ENCODE measurements at places on chromosomes 5 and 9. TPM values are rescaled to one million over a fixed set of nuclear protein-coding genes. Genes with fewer than 3 reads are reported as not detected.

GRCh38 chr5:175235251-175235960, 208.6 kb downstream of the DRD1 start:
- DNase-seq: peak; percentile 57

DNA sequence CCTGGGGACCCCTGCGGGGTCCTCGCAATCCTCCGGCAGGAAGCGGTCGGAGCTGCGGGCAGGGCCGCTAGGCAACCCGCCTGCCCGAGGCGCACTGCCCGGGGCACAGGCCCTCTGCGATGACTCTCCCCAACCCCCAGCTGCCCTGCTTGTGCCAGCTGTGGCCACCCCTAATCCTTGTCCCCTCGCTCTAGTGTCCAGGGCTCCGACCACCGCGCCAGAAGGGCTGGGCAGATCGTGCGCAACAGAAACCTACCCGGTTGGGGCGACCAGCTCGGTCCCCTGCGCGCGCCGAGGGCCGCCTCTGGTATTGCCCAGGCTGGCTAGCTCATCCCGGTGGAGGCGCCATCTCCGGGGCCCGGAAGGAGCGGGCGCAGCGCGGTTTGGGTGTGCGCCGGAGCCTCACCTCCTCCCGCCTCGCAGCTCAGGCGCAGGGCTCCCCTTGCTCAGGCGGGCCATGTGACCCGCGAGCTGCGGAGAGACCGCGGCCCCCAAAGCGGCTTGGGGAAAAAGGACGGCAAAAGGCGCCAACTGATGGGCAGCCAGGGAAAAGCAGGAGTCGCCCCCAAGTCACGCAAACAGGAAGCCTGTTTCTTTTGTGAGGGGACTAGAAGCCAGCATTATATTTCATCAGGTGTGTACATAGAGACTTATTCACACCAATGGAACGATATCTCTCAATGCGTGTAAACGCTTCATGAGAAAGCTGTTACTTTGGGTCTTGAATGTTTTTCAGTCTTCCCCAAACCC, 46.8 kb upstream of the RNF20 start:
- DNase-seq: peak; percentile 80

- no peak for DNase-seq
Measured at GRCh38 chr5:135028791-135029476, 5.1 kb downstream of the PITX1 start.

DNA sequence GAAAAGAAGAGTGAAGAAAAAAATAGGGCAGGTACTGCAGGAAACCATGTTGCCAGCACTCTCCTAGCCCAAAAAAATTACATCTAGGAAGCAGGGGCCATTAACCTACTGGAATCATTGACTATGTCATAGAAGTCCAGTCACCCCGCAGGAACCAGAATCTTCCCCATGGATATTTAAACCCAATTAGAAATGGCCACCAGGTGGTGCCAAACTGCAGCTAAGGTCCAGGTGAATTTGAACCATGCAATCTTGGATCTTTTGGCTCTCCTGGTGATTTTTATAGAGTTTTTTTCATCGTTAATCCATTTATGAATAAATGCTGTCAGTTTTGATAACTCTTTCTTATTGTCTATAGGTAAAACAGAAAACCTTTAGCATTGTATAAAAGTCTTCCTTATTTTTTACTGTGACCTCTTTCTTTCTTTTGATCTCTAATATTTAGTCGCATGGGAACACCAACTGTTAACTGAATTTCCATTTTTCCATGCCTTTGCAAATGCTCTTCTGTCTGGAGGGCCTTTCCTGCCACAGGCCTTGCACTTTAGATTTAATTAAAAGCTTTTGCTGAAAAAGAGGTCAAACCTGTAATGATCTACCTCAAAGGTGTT, 147.5 kb upstream of the FGF10 start:
- DNase-seq: no peak

DNA sequence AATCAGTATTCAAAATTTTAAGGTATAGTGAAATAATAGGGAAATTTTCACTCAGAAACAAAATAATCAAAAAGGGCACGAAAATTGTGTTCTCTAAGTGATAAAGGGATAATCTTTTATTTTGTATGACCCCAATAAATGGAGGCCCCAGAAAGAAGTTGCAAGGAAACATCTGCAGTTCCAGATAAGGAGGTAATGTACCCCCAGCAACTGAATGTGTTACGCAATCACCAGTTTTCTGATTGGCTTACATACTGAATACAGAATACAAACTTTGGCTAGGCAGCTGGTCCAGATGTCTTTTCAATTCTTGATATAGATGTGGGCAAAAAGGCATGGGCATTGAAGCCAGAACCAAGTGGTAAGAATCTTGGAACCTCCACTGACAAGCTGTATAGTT, 1.7 kb upstream of the TOPORS start:
- no peak for DNase-seq

GRCh38 chr5:54009357-54009756, 301.0 kb downstream of the ARL15 start:
- no peak for DNase-seq

The CDC20B gene
- total RNA-seq: 0.78 TPM

GRCh38 chr9:98993570-98993945, 49.9 kb downstream of the COL15A1 start:
- no peak for DNase-seq

The DND1 gene
- total RNA-seq: 0.31 TPM

The CYFIP2 gene
- 84.7 TPM for total RNA-seq

DNA sequence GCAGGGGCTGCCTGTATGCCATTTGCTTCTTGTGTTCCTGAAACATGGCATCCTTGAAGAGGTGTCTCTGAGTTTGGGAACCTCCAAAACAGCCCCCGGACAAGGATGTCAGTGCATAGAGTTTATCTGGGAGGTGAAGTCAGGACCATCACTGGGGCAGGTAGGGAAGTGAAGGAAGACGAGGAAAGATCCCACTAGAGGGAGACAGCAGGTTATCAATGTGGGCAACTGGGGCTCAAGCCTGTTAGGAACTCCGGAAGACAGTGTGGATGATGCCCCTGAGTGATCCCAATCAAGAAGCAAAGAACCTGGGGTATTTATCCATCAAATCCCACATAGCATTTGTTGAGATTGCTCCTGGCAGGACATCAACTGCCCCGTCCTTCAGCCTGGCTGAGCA, 233.1 kb downstream of the AGTPBP1 start:
- no peak for DNase-seq

DNA sequence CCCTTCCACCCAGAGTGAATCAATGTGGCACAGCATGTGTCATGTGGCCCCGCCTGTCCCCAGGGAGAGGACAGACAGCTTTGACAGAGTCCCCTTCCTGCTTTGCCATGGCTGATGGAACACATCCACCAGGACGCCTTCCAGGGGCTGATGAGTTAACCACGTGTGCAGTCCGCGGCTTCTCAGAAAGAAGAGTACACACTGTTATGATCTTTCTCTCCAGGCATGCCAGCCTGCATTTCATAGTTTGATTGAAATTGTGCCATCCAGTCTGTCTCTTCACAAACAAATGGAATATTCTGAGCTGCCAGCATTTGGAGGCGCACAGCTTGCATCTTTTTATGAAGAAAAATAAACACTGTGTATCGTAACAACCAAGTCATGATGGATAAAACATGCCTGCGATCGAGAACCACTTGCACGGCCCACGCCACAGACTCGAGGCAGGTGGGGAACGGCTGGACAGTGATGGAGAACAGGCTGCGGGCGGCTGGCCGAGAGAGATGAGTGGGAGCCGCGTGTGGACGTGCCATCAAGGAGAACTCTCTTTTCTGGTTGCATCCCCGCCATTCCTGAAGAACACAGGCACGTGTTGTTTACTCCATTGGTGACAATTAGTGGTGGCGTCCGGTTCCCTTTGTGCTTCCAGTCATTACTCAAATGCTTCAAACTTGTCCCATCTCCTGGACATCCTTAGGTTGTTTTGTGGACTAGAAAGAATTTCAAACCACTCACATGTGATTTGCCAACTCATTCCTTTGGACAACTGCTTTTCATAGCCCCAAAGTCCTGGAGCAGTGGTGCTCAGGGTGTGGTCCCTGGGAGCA, 220.2 kb downstream of the AGTPBP1 start:
- DNase-seq: peak; percentile 85

The SLC25A2 gene
- not detected for total RNA-seq

The RPP25L gene
- total RNA-seq: 5.5 TPM

GRCh38 chr5:78830528-78831046, 154.5 kb downstream of the ARSB start:
- DNase-seq: no peak

- no peak for DNase-seq
Measured at GRCh38 chr9:74147906-74148305, 349.2 kb upstream of the RORB start.

GRCh38 chr5:173291722-173292658, 36.2 kb downstream of the STC2 start:
- no peak for DNase-seq

GRCh38 chr9:111035543-111036428, 2.5 kb downstream of the LPAR1 start:
- no peak for DNase-seq

- no peak for DNase-seq
Measured at GRCh38 chr5:144144956-144145751, 25.3 kb downstream of the YIPF5 start.

- no peak for DNase-seq
Measured at GRCh38 chr5:113252066-113252465, 182.7 kb downstream of the TSSK1B start.

- no peak for DNase-seq
Measured at GRCh38 chr5:126488443-126489065, 65.3 kb downstream of the GRAMD2B start.

GRCh38 chr9:81244631-81245030, 444.7 kb downstream of the TLE1 start:
- DNase-seq: no peak

- no peak for DNase-seq
Measured at GRCh38 chr5:22088517-22088916, 764.6 kb downstream of the CDH12 start.

DNA sequence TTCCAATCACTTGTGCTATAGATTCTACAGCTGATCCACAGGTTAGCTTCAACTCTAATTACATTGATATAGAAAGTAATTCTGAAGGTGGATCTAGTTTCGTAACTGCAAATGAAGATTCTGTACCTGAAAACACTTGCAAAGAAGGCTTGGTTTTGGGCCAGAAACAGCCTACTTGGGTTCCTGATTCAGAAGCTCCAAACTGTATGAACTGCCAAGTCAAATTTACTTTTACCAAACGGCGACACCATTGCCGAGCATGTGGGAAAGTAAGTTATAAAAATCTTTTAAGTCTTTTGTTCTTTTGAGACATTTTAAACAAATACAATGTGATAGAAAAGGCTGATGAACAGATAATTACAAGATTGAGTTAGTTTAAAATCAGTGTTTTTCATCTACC, 30.9 kb downstream of the ZFYVE16 start:
- no peak for DNase-seq

The SH2D3C gene
- total RNA-seq: 5.1 TPM

The CEMIP2 gene
- 54.7 TPM for total RNA-seq

DNA sequence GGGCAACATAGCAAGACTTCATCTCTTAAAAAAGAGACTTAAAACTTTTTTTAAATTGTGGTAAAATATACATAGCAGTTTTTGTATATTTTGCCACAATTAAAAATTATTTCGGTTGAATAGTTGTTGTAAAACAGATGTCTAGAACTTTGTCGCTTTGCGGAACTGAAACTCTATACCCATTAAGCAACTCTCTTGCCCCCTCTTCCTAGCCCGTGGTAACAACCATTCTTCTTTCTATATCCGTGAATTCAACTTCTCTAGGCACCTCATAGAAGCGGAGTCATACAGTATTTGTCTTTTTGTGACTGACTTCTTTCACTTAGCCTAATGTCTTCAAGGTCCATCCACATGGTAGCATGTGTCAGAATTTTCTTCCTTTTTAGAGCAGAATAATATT, 43.3 kb downstream of the SPARC start:
- no peak for DNase-seq

The GPR150 gene
- not detected for total RNA-seq

DNA sequence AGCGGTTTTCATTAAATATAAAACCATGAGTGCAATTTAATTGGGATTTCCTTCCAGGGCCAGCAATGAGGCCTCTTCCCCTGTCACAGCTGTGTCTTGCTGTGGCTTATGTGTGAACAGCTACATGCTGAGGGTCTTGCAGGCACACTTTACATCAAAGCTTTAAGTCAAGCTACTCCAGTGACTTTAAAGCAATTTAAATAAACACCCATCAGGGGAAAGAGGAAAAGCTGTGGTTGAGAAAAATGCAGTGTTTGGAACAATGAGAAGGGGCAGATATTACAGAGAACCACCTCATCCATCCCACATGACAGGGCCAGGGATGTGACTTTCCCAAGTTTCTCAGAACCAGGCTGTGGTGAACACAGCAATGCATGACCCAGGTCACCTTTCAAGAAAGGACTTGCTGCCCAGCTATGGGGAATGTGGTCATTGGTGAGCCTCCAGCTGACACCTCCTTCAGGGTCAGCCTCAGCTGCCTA, 115.9 kb upstream of the LPAR1 start:
- DNase-seq: no peak

The CDC25C gene
- 2.3 TPM for total RNA-seq

DNA sequence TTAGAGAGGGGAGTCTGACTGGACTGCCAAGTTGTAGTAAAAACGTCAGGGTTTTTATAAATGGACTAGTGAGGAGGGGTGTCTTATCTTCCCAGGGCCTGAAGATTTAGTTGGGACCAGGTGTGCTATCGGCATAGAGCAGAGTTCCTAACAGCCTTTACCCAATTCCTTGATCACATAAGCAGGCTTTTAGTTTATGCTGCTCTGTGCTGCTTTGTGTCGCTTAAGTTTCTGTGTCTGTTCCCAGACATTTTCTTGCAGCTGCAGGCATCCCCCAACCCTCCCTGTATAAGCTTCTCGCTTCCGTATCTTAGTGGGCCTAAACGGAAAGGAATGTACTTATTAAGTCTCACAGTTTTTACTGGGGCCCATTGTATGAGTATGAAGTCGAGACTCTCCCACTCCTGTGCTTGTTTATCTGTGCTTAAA, 2.6 kb upstream of the SMC5 start:
- DNase-seq: no peak

The SAXO1 gene
- not detected for total RNA-seq

- no peak for DNase-seq
Measured at GRCh38 chr9:69621730-69622460, 50.3 kb downstream of the APBA1 start.

- no peak for DNase-seq
Measured at GRCh38 chr5:180454752-180455151, 39.4 kb upstream of the CNOT6 start.
